Stimulated activated CD4-positive, alpha-beta T cell treated with anti-CD3 and anti-CD28 coated beads, TNF-alpha, amount 100 ng/mL, for 1 hour (primary cell): ENCODE measurements at places on chromosomes 4 and X.

DNA sequence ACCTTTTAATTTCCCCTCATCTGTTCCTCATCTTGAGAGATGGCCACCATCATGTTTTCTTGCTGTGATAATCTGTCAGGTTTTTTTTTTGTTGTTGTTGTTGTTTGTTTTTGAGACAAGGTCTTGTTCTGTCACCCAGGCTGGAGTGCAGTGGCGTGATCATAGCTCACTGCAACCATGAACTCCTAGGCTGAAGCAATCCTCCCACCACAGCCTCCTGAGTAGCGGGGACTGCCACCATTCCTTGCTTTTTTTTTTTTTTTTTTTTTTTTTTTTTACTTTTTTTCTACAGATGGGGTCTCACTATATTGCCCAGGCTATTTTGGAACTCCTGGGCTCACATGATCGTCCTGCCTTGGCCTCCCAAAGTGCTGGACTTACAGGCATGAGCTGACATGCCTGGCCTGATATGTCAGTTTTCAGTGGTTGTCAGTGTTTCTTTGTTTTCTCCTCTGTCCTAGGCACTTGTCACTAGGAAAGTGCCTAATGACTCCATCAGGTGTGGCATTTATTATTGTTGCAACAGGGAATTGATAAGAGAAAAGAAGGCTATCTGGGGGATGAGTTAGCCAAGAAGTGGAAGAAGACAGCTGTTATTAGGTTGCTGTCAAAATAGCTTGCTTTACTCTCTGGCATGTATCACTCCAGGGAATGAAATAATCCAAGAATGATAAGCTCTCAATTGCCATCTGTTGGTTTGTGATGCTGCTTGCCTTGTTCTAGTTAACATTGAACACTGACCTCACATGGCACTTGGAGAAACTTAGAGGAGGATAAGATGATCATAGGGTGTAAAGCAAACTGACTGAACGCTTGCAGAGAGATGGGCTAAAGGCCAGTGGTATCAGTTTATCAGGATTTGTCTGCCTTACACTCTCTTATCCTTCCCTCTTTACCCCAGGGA is 41.7 kb downstream of the TMEM164 start:
- DNase-seq, result no peak

DNA sequence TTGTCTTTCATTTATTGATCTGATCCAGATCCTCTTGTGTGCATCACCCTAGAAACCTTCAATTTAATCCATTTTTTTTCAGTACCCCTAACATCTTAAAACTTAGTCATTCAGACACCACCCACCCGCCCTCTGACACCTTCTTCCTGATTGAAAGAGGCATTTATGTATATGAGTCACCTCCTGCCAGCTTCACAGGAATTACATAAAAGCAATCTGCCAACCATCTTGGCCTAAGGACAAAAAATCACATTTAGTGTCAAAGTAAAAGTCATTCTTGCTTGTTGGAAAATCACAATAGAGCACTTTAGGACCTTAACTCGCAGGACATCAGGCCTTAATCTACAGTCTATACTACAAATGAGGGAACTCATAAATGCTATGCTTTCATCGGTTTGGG is 52.1 kb downstream of the NDST3 start:
- DNase-seq, result no peak

DNA sequence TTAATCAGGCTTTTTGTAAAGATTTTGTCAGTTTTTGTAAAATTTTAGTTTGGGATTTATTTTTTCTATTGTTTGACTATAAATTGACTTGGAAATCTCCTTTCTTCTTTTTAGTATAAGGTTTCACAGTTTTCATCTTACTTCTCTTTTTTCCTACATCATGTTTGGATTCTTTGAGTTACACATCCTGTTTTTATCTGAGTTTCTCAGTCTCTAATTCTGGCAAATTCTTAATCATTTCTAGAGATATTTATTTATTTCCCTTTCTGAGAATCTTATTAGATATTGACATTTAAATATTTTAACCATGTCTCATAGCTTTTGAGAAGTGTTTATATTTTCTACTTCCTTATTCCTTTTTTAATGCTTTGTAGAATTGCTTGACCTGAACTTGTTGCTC is 20.7 kb downstream of the USP53 start:
- no peak for DNase-seq

- DNase-seq, result no peak
Observed at GRCh38 chr4:54961357-54961975, 163.9 kb downstream of the KDR start.

DNA sequence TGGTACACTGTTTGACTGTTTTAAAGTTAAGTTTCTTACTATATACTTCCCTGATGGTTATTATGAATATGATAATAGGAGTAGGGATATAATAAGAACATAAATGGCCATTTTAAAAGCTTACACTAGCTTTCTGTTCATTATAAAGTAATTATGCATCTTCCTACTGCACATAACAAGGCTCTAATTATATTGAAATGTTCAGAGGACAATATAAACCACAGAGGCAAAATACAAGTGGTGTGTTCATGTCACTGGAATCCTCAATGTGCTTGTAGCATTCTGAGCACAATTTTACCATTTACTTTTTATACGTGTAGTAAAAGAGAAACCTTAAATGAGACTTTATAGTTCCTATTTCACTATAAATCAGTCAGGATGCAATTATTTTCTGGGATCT is 268.3 kb downstream of the TMA16 start:
- DNase-seq, result no peak

GRCh38 chr4:43337707-43338106 is 445.2 kb downstream of the GRXCR1 start:
- no peak for DNase-seq

- no peak for DNase-seq
Observed at GRCh38 chr4:1511441-1512041, 105.3 kb upstream of the NKX1-1 start.

DNA sequence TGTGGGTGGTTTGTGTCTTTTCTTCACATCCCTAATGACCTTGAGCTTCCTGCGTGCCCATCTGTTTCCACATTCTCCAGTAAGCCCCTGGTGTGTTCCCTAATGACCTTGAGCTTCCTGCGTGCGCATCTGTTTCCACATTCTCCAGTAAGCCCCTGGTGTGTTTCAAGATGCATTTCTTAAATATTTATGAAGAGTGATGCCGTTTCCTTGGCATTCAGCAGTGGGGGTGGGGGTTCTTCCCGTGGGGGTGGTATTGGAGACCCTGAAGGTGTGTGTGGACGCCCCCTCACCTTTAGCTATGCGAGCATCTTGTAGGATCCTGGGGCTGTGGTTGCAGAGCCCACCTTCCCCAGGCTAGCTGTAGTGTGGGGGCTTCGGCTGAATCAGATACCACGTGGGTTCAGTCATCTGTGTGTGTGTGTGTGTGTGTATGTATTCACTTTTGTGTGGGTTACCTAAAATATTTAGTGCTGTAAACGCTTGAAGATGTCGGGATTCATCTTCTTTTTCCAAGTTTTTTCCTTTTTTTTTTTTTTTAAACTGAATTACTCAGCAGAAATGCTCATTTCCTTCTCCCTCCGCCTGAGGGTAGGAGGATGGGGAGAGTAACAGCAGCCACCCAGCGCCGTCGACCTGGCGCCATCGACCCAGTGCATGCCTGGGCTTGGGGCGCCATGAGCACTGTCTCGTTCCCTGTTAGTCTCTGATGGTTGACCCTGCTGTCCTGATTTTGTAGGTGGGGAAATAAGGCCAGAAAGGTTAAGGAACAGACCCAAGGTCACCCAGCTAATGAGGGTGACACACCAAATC is 9.9 kb downstream of the NSG1 start:
- no peak for DNase-seq

- no peak for DNase-seq
Observed at GRCh38 chrX:101394372-101394771, 3.6 kb downstream of the RPL36A start.

DNA sequence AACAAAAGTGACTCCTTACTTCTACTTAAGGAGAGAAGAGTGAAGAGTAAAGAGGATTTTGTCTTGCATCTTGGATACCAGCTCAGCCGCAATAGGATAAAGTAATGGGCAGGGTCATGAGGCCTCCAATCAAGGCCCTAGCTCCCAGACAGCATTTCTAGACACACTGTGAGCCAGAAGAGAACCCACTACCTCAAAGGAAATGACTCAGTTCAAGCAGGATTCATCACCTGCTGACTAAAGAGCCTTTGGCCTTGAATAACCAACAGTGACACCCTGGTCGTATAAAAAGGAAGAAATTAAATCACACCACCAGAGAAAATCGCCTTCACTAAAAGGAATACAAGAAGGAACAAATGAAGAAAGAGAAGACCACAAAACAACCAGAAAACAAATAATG is 416.1 kb downstream of the PCDH18 start:
- no peak for DNase-seq

- DNase-seq, result no peak
Observed at GRCh38 chr4:147777456-147778091, 45.7 kb downstream of the ARHGAP10 start.

DNA sequence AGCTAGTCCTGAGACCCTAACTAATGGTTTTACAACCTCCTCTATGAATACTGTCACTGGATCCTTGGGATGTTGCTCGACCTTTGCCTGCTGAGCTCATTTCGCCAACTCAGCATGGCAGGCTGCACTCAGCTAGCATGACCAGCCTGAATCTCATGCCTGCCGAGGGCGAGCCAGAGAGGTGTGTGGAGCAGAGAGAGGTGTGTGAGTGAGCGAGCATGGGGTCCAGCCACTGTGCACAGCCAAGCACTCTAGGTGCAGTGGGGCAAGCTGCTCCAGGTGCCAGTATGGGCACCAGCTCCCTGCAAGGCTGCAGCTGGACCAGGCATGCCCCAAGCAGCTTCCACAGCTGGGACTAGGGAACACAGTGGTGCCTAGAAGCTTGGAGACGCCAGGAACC is 410.9 kb downstream of the PCDH10 start:
- no peak for DNase-seq

DNA sequence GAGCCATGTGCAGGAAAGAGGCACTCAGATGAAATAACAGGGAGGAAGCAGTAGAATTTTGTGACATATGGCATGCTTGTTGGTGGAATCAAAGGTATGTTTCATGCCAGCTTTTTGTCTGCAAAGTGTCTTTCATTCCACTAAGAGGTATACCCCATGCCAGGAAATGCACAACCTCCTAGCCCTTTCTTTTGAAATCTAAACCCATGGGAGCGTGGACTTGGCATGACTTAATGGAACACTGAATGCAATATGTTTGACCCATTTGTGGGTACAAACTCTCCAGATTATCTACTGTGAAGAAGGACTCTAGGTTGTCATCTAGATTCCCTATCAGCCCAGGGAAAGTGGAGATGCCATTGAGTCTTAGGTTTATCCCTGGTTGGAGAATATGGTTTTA is 338.3 kb upstream of the TEX13C start:
- no peak for DNase-seq

DNA sequence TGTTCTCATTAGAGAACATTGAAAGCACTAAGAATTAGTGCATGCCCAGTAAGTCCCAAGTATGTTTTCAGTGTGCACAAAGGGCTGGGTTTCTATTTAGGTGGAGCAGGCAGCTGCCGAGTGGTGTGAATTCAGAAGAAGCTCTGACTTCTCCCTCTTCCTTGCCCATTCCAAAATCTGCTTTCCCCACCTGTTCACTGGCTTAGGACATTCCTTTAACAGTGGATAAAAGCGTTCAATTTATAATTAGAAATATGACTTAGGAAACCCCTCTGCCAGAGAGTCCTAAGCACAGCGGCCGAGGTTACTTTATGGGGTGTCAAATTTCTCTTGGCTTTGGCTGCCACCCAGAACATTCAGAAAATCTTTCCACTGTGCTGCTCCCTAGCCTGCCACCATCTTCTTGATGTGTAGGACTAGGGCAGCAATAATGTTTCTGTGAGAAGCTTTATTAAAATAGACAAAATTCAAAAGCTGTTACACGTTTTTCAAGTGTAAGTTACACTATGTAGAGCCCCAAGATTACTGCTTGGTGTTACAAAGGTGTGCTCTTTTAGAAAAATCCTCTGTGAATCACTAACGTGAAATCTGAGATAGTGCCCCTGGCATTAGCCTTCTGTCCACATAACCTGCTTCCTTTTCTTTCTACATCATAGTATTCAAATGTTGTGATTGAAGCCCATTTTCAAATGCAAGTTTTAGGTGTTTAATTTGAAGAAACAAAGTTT is 191.6 kb upstream of the ANKRD50 start:
- DNase-seq, result no peak

GRCh38 chr4:8318509-8318908 is 49.0 kb downstream of the HTRA3 start:
- DNase-seq, result no peak

DNA sequence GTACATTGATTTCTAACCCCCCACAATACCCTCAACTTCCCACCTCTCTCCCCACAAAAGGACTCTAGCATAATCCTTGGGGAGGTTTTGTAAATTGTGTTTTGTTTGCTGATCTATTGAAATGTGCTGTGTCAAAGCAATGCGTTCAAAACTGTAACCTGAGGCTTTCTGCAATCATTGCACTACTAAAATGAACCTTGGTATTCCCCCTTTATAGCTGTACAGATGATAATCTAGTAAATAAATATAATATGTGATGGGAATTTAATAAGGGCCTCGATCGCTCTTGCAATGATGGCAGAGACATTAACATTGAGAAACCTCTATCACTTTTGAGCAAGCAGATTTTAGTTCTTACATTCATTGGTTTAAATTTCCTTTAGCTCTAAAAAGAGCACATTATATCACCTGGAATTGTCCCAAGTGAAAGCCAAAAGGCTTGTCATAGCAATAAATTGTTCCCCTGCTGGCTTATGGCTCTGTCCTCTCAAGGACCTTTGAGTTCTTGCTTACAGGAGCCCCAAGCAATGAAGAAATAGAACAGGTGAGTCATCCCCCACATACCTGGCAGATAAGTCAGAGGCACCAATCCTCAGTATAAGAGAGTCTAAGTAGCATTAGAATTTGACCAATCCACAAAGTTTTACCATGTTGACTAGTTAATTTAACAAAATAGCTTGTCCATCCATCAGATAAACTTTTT is 18.4 kb upstream of the ACE2 start:
- no peak for DNase-seq

DNA sequence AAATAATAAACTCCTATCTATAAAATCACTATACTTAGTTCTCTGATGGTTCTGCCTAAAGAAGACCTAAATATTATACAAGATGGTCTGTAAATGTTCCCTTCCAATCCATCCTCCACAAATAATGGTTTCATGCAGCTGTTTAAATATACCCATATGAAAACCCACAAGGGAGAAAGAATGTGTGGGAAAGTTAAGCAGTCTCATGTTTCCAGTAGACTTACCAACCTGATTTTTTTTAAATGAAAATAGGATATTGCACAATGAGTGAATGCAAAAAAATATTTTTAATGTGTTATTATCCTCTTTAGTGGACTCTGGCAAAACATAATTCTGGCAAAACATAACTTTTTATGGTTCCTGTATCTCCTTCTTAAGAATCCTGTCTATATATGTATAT is 23.3 kb downstream of the CAMK2D start:
- no peak for DNase-seq

- DNase-seq, result no peak
Observed at GRCh38 chr4:37549041-37549440, 137.1 kb downstream of the RELL1 start.

GRCh38 chrX:126489116-126489695 is 63.4 kb downstream of the DCAF12L1 start:
- no peak for DNase-seq

- DNase-seq, result no peak
Observed at GRCh38 chr4:165780735-165781134, 92.3 kb upstream of the TLL1 start.
